GM13976 (cell line): ENCODE measurements at places on chromosomes 1 and 21.

DNA sequence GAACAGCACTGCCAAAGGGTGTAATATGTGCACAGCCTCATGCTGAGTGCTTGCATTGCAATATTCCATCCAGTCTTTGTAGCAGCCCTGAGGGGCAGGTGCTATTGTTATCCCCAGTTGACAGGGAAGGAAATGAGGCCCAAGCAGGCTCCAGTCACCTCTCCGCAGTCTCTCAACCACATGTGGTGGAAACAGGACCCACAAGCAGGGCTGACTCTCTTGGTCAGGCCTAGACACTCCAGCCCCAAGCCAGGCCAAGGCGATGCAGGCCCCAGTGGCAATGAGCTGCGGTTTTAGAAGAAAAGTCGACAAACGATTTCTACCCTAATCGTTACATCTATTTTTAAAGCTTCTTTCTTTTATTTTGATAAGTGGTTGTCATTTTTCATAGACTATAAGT lies 52.6 kb upstream of the GADD45A start:
- no peak for DNase-seq

DNA sequence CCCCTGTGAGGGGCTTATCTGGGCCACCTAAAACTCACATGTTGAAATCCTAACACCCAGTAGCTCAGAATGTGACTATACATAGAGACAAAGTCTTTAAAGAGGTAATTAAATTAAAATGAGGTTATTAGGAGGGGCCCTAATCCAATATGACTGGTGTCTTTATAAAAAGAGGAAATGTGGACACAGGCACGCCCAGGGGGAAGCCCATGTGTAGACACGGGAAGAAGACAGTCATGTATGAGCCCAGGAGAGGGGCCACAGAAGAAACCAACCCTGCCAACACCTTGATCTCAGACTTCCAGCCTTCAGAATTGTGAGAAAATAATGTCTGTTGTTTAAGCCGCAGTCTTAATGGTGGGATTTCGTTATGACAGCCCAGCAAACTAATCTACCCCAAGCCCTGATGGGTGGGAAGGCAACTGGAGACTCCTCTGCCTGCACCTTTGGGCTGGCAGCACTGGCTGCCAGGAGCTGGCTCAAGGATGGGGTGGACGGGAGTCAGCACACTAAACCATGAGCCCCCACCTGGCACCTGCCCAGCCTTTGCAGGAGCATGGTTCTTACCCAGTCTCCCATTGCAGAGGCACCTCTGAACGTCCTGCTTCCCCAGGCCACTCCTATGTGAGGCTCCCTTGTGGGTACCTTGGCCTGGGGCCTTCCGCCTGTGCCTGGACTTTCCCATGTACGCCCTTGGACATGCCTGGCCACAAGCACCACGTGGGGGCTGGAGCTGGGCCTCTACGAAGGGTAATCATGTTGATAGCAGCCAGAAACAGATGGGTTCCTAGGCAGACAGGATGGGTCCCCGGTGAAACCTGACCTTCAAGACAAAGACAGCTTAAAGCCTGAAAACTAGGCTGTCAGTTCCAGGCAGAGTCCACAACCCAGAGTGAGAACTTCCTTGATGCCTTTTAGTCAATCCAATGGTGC lies 57.1 kb upstream of the DMRTB1 start:
- no peak for DNase-seq

GRCh38 chr1:20233394-20233793 lies 47.1 kb upstream of the PLA2G2C start:
- peak; percentile 53 for DNase-seq

- no peak for DNase-seq
Observed at GRCh38 chr1:175155473-175155856, 37.1 kb downstream of the KIAA0040 start.

DNA sequence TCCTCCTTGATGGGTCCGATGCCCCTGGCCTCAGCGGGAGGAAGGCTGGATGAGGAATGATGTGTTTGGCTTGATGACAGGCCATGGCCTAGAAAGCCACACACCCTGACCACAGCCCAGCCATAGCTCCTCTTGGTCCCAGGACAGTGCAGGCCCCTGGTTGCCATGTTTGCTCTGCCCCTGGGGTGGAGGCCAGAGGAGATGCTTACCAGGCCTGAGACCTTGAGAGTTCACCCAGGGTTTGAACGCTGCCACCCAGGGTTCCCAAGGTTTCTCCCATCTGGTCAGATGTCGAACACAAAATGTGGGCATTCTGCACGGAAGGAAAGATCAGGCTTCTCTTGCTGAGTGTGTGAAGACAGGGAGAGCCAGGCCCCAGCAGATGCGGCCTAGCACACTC lies 2.6 kb downstream of the C1orf226 start:
- no peak for DNase-seq

DNA sequence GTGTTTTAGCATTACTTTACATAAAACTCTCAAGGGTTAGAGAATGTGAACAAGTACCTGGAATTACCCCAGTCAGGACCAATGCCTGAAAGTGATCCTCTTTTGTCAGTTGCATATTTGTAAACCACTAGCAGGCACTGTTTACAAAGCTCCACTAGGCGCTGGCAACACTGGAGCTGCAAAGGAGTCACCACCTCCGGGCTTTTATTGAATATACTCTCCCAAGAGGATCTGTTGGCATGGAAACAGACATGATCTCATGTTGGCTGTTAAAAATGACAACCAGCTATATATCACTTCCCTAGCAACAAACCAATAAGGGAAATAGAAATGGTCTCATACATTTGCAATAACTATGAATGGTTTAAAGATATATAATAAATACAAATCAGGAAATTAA lies 116.0 kb downstream of the TTLL7 start:
- no peak for DNase-seq

DNA sequence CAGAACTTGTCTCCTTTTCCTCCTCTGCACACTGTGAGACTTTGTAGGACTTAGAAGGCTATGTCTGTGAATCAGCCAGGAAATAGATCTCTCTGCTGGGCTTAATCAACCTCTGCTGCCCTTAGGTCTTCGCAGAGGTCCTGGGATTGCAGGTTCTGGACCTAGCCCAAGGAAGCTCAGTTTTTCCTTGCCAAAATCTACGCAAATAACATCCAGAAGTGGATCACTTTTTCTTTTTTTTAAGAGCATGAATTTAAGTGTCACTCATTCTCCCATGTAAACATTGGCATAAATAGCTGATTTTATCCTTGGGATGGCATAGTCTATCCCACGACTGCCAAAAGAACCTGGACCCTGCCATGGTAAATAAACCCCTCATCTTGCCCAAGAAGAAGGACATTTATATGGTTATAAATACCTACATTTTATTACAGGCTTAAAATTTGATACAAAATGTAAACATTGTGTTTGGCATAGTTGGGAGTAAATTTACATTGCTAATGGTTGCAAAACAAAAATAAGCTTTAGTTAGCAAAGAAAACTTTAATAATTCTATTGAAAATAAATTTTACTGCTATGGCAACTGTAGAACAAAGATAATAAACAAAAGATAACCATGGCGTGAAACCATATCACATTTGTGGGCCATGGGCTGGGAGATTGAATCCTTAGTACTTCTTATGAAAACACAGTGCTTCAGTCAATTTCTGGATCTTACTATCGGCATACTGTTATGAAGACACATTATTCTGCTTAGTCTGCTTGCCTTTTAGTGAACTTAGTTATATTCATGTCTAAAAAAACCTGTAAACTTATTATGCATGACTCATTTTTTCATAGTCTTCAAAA lies 24.5 kb upstream of the DISC1 start:
- DNase-seq: no peak

DNA sequence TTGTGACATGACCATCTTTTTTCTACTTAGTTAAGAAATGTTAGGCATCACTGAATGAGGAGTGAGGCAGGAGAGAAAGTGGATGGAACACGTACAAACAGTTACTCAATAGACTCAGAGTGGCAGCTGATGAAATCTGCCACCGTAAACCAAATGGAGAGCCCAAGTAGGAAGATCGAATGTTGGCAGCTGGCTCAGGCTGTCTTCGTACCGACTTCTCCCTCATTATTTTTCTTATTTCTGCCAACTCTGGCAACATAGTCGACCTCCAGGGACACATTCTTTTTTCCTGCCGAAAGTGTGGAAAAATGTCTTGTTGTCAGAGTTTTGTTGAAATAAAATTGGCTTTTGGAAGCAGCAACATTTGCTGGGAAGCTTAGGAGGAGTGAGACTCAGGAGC lies 143.3 kb downstream of the GREM2 start:
- DNase-seq: no peak

- DNase-seq: peak; percentile 54
Observed at GRCh38 chr1:64882574-64883255, 83.6 kb downstream of the JAK1 start.

- peak; percentile 72 for DNase-seq
Observed at GRCh38 chr21:36059823-36060158, 535 bp downstream of the SETD4 start.
